Keratinocyte (primary cell): ENCODE measurements at places on chromosomes 11 and 22. TPM values are rescaled to one million over a fixed set of nuclear protein-coding genes. Genes with fewer than 3 reads are reported as not detected.

The EHF gene
- polyA plus RNA-seq, result 64.1 to 74.7 TPM (median 64.2 TPM) in 3 replicates

The NCR3LG1 gene
- 3.2 to 3.9 TPM (median 3.5 TPM) in 3 replicates for polyA plus RNA-seq

The PHOX2A gene
- not detected in 3 replicates for polyA plus RNA-seq

The HTR3A gene
- not detected in 3 replicates for polyA plus RNA-seq

The SPTBN2 gene
- polyA plus RNA-seq, result 7.8 to 14.7 TPM (median 11.1 TPM) in 3 replicates

The MMP12 gene
- 0.05 to 0.28 TPM in 2 of 3 replicates, not detected in the other for polyA plus RNA-seq

The SSTR3 gene
- not detected in 3 replicates for polyA plus RNA-seq

The PATE2 gene
- polyA plus RNA-seq, result not detected in 3 replicates

The DUSP8 gene
- 0.58 to 1.7 TPM (median 1.3 TPM) in 3 replicates for polyA plus RNA-seq

The SLC25A45 gene
- 0.20 to 0.46 TPM (median 0.25 TPM) in 3 replicates for polyA plus RNA-seq

The CCDC81 gene
- 0.06 to 0.42 TPM (median 0.15 TPM) in 3 replicates for polyA plus RNA-seq

The TCN1 gene
- 3.7 to 6.9 TPM (median 3.9 TPM) in 3 replicates for polyA plus RNA-seq
